ENCODE measurements at places on chromosomes 11 and 22. TPM values are rescaled to one million over a fixed set of nuclear protein-coding genes. Genes with fewer than 3 reads are reported as not detected.
A peak's percentile ranks its signal among the peaks of the same experiment; 100 is the strongest.

The OR2AG2 gene
- total RNA-seq = 0.29 TPM

The PTGDR2 gene
- total RNA-seq = 0.38 TPM

The CLCF1 gene
- 0.81 TPM for total RNA-seq

The VSIG10L2 gene
- total RNA-seq = not detected

The LINC01488 gene
- not detected for total RNA-seq

The ADM gene
- total RNA-seq = 43.1 TPM

The MMP11 gene
- total RNA-seq = 1.4 TPM

- peak; percentile 46 for DNase-seq
Observed at GRCh38 chr11:118911113-118911879, 14.4 kb downstream of the BCL9L start.

GRCh38 chr22:37803639-37804351, 3.9 kb upstream of the GCAT start:
- DNase-seq = no peak

GRCh38 chr22:20567993-20568417, 60.6 kb downstream of the MED15 start:
- no peak for DNase-seq

- DNase-seq = no peak
Observed at GRCh38 chr11:13268791-13269190, 8.8 kb upstream of the BMAL1 start.

DNA sequence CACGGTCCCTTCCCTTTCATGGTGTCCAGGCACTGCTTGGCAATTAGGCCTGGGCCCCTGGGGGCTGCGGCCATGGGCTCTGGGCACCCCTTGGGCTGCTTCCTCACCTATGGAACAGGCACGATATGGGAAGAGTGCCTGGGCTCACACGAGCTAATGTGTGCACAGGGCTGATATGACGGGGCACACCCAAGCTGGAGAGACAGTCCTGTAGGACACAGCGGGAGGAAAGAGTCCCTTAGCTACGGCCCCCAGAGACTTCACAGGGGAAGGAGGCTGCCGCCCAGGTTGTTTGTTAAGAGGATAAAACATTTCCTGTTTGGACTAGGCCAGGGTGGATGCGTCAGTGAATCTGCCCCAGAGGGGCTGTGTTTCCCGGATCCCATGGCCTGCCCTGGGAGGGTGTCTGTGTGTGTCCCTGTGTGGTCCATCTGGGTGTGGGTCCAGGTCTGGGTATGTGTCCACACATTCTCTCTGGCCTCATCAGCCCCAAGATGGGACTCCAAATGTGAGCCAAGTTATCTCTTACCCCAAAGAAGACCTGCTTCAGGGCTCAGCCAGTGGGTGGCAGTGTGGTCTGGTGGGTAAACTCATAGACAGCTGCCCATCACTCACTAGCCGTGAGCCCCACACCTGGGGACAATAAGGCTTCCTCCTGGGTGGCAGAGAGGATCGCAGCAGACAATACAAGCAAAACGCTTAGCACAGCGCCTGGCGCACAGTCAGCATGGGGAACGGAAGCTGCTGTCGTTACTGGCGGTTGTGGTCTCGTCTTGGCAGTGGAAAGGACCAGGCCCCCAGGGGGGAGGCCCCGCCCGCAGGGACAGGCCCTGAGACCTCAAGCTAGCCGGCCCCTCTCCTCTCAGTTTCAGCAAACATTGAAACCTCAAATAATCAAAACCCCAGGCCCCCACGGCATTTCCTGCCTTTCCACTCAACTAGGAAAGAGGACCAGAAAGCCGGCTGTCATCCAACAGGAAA, 3.2 kb upstream of the EMID1 start:
- DNase-seq = peak; percentile 91

DNA sequence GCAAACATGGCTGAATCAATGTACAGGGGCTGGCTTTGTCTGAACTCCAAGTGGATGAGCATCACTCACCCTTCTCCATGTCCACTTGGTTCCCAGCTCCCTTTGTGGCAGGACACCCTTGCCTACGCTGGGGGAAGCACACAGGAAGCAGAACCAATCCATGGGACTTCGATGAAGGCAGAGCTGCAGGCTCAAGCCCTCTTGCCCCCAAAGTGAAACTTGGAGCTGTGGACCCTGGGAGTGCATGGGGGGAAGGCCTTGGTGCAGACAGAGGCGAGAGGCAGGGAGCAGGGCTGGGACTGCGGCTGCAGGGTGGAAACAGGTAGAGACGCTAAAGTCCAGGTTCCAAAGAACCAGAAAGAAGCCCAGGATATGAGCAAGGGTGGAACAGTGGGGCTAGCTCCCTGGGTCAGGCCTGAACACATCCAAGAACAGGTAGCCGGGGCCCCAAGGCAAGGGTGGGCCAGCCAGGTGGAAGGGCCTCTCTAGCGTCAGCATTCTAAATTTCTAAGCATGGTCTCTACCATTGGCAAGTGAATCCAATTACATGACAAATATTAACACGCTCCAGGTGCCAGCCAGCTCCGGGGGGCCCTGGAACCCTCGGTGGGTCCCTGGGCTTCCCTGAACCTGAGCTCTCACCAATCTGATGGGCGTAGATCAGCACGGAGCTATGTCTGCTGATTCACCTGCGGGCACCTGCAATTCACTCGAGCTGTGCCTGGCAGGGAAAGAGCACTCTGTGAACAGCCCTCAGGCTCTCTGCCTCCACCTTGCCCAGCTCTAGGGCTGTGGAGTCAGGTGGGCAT, 532.8 kb downstream of the BRD1 start:
- no peak for DNase-seq

DNA sequence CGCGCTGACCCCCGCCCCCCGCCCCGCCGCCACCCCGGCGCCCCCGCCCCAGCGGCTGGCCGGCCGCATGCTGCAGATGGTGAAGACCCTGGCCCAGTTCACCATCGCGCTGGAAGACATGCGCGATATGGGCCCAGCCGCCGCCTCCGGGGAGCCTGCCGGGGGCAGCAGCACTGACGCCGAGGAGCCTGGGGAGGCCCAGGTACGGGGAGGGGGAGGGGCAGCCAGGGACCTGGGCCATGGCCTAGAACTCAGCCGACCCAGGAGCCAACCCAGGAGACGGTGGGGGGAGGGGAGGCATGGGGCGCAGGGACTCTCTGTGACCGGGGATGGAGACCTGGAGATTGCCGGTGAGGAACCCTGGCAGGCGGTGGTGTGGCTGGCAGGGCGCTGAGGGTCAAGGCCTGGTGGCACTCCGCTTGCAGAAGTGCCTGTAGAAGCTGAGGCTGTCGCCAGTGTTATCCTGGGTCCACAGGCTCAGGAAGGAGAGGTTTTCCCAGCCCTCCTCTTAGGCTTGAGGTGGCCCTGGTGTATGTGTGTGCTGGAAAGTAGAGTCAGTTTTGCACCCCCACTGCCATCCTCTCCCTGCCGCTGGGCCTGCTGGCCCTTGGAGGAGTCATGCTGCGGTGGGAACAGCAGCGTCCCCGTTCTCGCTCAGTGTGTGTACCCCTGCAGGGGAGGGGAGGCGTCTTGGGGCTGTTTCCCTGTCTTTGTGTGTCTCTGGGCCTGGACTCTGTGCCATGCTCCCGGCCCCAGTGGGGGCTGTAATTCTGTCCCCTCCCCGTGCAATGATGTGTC, 32.9 kb upstream of the RELT start:
- DNase-seq = no peak

DNA sequence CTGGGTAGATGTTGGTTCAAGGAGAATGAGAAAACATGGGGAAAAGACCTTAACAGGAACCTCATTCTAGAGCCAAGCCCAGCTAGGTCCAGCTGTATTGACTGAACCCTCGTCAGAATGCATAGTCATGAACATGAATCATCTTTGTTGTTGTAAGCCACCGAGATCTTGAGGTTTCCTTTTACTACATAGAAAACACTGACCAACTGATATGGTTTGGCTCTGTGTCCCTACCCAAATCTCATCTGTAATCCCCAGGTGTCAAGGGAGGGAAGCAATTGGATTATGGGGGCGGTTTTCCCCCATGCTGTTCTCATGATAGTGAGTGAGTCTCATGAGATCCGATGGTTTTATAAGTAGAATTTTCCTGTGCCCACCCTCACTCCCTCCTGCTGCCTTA, 19.4 kb upstream of the PHOX2A start:
- DNase-seq = no peak

GRCh38 chr11:41943656-41944055, 484.2 kb upstream of the LRRC4C start:
- DNase-seq = no peak

DNA sequence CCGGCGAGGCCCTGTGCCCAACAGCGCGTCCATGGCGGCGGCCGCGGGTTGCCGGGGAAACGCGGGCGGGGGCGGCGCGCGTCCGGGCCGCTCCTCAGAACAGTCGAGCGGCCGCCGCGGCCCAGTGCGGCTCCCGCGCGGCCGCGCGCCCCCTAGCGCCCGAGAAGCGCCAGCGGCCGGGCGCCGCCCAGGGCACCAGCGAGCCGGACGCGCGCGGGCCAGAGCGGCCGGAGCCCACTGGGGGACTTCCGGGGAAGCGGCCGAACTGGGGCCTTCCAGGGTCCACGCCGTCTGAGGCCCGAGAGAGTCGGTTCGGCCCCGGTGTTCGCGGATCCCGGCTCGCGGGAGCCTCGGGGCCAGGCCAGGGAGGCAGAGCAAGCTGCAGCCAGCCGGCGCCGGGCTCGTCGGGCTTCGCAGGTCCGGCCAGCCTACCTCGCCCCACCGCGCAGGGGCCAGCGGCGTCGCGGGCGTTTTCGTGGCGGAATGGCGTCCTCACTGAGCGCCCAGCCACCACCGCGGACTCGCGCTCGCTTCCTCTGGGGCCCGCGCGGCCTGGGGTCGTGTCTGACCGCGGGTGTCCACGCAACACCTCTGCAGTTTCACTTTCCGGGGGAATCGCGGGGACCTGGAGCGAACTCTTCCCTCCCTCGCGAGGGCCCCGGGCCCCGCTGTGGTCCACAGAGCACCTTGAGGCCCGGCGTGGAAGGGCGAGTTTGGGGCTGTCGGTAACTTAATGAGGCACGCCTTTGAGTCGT, at the start of gene DENND6B:
Gene DENND6B (minus strand): TSS at position 57 of the 755 bp plus-strand sequence. CDS start 24 bp downstream, at position 33.
- peak; percentile 74 for DNase-seq

DNA sequence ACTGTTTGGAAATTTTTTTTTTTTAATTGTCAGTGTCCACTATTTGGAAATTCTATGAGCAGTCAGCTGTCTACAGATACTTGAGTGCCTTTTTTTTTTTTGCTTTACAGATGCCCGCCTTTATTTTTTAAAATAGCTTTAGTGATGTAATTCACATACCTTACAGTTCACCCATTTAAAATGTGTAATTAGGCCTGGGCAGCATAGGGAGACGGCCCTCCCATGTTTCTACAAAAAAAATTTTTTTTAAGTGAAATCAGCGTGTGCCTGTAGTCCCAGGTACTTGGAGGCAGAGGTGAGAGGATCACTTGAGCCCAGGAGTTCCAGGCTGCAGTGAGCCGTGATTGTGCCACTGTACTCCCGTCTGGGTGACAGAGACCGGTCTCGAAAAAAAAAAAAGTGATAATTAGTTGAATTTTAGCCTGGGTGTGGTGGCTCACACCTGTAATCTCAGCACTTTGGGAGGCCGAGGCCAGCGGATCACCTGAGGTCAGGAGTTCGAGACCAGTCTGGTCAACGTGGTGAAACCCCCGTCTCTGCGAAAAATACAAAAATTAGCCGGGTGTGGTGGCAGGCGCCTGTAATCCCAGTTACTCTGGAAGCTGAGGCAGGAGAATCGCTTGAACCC, 1.5 kb downstream of the ZNF143 start:
- DNase-seq = no peak

DNA sequence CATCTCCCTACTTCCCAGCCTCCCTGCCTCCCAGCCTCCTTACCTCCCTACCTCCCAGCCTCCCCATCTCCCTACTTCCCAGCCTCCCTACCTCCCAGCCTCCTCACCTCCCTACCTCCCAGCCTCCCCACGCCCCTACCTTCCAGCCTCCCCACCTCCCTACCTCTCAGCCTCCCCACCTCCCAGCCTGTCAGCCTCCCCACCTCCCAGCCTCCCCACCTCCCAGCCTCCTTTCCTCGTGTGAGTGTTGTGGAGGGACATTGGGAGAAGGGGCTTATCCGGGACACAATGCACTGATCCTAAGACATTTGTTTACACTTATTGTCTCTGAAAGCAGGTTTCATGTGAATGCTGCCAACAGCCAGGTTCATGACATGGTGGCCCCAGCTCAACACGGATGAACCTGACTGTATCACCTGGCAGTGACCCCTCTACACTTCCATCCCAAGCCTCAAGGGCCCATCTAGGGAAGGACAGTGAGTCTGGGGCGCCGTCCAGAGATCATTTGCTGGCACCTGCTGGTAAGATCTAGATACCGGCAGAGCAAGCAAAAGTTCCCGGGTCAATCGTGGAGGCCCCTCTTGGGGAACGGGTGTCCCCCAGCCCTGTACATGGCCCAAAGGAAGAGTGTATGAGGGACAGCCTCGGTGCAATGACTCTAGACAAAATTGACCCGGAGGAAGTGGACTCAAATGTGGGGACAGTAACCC, 34.5 kb upstream of the TH start:
- DNase-seq = peak; percentile 0

- peak; percentile 4 for DNase-seq
Observed at GRCh38 chr11:78391424-78391823, 26.2 kb downstream of the GAB2 start.

GRCh38 chr22:49204599-49205482, 622.8 kb downstream of the BRD1 start:
- no peak for DNase-seq

GRCh38 chr22:23179381-23180299, 669 bp upstream of the BCR start:
- peak; percentile 53 for DNase-seq

- no peak for DNase-seq
Observed at GRCh38 chr11:20002312-20003216, 157.7 kb downstream of the DBX1 start.

- DNase-seq = no peak
Observed at GRCh38 chr22:42664976-42665831, 16.0 kb upstream of the CYB5R3 start.

- no peak for DNase-seq
Observed at GRCh38 chr11:100403816-100404215, 283.3 kb upstream of the ARHGAP42 start.

GRCh38 chr11:83778596-83778995, 492.4 kb upstream of the CCDC90B start:
- no peak for DNase-seq

GRCh38 chr11:101032991-101033390, 96.6 kb downstream of the PGR start:
- no peak for DNase-seq

GRCh38 chr11:117748771-117749540, 48.1 kb downstream of the DSCAML1 start:
- no peak for DNase-seq

- DNase-seq = no peak
Observed at GRCh38 chr11:42913731-42914130, 398.1 kb upstream of the API5 start.
